CD8-positive, alpha-beta T cell (primary cell): ENCODE measurements at places on chromosomes 11 and 22. TPM values are rescaled to one million over a fixed set of nuclear protein-coding genes. Genes with fewer than 3 reads are reported as not detected.
A peak's percentile ranks its signal among the peaks of the same experiment; 100 is the strongest.

Gene MRGPRX3
- not detected for total RNA-seq

Gene RIMBP3B
- 0.17 TPM for total RNA-seq

Gene APOA4
- total RNA-seq: not detected

- DNase-seq: no peak
Observed at GRCh38 chr11:66784575-66784974, 55.6 kb upstream of the SPTBN2 start.

DNA sequence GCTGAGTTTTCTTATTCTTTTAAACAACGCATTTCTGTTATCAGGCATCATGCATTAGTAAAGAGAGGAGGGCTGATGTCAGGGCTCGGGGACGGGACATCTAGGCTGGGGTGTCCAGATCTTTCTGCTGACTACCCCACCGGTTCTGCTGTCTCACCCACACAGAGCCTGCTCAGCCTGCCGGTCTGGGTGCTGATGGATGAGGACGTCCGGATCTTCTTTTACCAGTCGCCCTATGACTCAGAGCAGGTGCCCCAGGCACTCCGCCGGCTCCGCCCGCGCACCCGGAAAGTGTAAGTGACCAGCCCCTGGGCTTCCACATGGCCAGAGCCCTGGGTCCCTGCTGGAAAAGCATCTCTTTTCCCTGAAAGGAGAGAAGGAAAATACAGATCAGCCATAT, 9.4 kb downstream of the NCF4 start:
- DNase-seq: no peak

Gene ZNF214
- total RNA-seq: not detected

Gene HBE1
- not detected for total RNA-seq

Gene CHST1
- not detected for total RNA-seq

DNA sequence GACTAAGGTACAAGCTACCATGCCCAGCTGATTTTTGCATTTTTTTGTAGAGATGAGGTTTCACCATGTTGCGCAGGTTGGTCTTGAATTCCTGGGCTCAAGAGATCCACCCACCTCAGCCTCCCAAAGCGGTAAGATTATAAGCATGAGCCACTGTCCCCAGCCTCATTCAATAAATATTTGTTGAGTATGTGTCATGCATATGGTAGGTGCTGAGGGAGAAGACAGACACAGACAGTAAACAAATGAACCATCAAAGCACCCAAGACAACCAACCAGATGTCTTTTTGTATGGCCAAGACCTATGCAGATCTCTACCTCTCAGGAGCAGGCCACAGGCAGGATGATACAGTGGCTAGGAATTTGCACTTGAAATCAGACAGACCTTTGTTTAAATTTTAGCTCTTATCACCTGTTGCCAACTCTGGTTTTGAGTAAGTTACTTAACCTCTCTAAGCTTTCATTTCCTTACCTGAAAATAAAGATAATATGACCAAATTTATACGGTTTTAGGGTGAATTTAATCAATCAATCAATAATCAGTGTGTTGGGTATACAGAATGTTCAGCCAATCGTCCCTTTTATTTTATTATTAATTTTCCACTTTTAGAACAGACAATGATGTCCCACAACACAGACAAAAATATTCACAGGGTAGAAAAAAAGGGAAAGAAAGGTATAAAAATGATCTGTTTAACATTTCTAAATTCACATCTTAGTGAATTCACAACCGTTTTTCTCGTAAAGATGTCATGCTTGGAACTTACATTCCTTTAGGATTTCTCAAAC, 128.2 kb downstream of the SGSM3 start:
- DNase-seq: no peak

DNA sequence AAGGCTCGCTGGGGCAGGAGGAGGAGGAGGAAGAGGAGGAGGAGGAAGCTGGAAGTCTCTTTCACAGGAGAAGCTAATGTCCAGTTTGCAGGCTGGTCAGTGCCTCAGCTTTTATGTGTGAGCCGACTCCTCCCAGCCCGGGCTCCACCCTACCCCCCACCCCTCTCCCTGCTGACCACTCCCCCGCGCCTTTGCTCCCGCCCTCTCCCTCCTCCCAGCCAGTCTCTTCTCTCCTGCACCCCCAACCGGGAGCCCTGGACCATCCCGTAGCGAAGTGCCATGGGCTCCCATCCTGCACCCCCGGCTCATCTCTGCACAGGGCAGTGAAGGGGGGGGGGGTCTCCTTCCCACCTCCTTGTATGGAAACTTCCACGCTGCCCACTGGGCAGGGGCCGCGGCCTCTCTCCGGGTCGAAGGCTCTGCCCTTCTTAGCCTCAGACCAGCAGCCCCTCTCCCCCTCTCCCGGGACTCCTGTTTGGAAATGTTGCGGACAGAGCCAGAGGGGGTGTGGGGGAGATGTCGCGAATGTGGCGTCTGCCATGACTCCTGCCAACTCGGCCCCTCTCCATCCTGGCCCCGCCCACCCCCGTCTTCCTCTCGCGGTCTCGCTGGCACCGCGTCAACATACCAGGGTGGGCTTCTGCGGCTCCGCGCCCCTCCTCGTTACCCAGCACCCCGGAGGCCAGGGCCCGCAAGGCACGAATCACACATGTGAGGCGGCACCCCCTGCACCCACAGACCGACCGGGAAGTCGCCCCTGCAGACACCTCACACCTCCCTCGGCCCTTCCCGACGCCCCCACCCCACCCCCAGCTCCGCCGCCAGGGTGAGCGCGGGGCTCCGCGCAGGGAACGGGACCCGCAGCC, 1.8 kb downstream of the IGF2 start:
- DNase-seq: no peak

DNA sequence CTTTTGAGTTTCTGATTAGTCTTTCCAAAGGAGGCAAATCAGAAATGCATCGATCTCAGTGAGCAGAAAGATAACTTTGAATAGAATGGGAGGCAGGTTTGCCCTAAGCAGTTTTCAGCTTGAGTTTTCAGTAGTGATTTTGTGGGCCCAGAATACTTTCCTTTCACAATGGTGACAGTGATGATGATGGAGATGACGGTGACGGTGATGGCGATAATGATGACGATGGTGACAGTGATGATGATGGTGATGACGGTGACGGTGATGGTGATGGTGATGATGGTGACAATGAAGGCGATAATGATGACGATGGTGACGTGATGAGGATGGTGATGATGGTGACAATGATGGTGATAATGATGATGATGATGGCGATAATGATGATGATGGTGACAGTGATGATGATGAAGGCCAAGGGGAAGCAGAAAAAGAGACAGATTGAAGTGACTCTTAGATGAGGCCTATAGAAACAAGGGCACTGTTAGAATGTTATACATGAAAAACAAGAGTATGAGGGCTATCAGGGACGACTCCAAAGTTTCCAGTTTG, 153.4 kb upstream of the B3GAT1 start:
- no peak for DNase-seq

Gene C11orf42
- not detected for total RNA-seq

Gene TMEM191C
- total RNA-seq: 2.8 TPM

DNA sequence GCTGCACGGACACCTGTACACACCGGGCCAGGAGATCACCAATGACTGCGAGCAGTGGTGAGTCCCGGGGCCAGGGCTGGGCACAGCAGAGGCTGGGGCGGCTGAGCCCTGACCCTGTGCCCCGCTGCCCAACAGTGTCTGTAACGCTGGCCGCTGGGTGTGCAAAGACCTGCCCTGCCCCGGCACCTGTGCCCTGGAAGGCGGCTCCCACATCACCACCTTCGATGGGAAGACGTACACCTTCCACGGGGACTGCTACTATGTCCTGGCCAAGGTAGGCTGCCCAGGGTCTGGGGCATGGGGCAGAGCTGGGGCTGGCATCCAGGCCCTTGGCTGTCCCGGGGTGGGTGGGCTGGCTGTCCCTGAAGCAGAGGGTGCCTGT, 7.7 kb downstream of the MUC2 start:
- DNase-seq: no peak

Gene HPS5
- total RNA-seq: 9.9 TPM

- DNase-seq: peak; percentile 65
Observed at GRCh38 chr11:128724891-128725611, 31.2 kb downstream of the FLI1 start.

- DNase-seq: peak; percentile 81
Observed at GRCh38 chr11:73995247-73995646, 12.6 kb upstream of the UCP2 start.

DNA sequence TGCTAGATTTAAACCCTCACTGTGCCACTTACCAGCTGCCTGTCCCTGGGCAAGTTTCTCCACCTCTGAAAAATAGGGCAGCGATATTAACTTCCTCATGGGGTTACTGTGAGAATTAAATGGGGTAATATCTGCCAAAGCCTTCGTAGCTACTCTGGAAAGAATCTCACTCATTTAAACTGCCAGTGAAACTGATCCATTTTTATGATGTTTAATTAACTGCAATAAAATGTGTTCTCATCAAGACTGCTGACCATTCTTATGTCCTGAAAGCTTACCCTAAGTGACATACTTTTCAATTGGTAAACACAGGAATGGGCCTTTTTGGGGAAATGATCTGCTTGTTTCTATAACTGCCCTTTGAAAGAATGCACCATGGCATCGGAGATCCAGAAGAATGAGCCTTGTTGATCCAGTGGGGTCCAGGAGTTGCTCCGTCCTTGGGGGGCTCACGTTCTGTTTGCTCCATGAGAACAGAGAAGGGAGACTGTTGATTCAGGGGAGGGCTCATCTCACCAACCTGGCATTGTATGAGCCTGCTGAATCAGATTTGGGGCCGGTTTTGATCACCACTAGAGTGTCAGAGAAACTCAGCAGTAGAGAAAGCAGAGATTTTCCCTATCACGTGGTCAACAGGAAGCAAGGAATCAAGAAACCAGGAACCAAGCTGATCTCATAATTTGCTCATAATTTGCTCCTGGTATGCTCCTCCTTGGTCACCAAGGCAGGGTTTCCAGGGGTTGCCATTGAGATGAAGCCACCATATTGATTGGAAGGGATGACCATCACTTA, 7.0 kb upstream of the CCDC86 start:
- DNase-seq: no peak

DNA sequence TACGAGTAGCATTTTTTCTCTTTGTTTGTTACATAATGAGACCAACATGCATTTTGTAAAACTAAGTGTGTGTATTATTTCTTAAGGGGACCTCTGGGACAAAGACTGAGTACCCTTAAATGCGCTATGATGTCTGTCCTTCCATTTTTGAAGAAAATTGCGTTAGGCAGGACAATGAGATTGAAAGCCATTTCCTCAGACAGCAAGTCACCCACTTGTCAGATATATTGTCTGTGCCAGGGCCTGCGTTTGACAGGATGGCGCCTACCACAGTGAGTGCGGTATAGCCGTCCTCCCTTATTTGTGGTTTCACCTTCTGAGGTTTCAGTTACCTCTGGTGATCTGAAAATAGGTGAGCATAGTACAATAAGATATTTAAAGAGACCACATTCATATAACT, 2.2 kb downstream of the AP2A2 start:
- DNase-seq: peak; percentile 44

DNA sequence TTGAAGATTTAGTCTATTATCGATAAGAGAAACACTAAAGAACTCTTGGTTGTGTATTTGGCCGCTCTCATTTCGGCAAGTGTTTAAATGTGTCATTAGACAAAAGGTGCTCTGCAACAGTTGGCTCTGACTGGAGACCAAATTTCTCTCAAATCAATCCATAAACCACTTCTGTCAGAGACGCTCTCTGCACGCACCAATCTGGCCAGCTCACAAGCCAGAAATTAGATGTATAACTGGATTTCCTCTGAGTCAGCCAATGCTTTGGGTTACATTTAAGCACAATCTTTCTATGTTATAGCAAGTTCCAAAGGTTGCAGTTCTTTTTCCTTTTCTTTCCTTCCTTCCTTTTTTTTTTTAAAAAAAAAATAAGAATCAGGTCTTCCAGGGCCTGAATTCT, 17.6 kb upstream of the PARVA start:
- no peak for DNase-seq

GRCh38 chr11:125763483-125763882, 15.1 kb downstream of the PATE2 start:
- DNase-seq: no peak

DNA sequence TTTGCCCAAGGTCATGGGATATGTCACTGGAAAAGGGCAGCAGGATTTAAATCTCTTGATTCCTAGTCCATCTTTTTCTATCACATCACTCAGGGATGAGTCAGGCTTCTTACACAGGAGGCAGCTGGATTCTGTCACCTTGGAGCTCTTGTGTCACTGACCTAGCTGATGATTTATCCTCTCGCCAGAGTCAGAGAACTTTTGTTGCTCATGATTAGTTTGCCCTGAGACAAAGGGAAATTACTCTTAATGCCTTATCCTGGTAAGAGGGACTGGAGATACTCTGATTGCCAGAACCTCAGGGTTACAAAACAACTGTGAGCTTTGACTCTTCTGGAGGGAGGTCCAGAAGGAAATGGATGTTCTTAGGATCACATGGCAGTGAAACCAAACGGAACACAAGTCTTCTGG, 10.1 kb downstream of the COA4 start:
- DNase-seq: no peak

- DNase-seq: peak; percentile 37
Observed at GRCh38 chr22:45096256-45096907, 67.3 kb upstream of the NUP50 start.

Gene POU2AF1
- 1.0 TPM for total RNA-seq

Gene GGTLC3
- total RNA-seq: not detected

DNA sequence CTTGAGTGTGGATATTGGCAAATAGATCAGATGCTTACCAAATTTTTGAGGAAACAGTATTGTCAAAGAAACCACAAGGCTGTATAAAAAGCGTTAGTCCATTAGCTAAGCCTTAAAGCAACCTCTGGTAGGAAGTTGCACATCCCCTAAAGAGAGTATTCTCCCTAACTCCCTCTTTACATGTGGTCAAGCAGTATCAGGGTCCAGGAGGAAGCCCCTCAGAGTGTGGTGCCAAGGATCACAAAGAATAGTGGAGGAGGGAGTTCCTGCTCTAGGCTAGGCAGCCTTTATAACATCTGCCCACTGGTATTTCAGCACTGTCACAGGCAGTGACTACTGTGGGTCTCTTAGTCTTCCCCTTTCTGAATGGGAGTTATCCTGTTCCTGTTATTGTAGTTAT, 18.8 kb upstream of the AMPD3 start:
- no peak for DNase-seq

GRCh38 chr22:38314051-38314932, 2.9 kb downstream of the CSNK1E start:
- no peak for DNase-seq

GRCh38 chr11:57217053-57217452, 20.0 kb downstream of the APLNR start:
- no peak for DNase-seq

GRCh38 chr22:17086788-17087497, 2.1 kb downstream of the IL17RA start:
- DNase-seq: no peak

DNA sequence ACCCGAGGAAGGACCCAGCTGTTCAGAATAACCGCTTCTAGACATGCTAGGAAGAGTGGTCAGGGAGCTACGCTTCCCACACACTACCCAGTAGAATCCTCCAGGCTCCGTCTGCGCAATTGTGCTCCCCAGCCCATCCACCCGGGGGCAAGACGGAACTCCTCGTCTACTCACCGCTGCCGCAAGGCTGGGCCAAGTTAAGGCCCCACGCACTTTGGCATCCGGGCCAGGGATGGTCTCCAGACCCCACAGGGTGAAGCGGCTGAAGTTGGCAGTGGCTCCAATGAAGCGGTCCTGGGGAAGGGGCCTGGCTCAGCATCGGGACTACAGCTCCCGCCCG, 757 bp downstream of the RNASEH2C start:
- no peak for DNase-seq
